Lung microvascular endothelial cell (primary cell): ENCODE measurements at places on chromosomes 4 and X.

GRCh38 chrX:7444967-7445366, 297.0 kb upstream of the PUDP start:
- no peak for DNase-seq

DNA sequence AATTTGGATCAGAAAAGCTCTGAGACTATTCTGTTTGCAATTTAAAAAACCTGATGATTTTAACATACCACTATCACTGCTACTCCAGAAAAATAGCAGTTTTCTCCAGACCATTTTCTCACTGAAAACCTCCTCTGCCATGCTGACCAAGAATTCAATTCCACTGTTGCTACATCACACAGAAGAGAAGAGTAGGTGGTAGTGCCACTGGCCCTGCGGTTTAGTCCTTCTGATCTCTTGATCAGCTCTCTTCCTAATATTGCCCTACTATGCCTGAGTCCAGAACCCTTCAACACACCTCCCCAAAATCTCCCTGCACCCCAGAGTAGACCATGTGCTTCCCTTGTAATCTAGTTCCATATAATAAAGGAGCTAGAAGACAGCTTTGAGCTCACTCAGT, 55.8 kb upstream of the HS3ST1 start:
- DNase-seq: no peak

DNA sequence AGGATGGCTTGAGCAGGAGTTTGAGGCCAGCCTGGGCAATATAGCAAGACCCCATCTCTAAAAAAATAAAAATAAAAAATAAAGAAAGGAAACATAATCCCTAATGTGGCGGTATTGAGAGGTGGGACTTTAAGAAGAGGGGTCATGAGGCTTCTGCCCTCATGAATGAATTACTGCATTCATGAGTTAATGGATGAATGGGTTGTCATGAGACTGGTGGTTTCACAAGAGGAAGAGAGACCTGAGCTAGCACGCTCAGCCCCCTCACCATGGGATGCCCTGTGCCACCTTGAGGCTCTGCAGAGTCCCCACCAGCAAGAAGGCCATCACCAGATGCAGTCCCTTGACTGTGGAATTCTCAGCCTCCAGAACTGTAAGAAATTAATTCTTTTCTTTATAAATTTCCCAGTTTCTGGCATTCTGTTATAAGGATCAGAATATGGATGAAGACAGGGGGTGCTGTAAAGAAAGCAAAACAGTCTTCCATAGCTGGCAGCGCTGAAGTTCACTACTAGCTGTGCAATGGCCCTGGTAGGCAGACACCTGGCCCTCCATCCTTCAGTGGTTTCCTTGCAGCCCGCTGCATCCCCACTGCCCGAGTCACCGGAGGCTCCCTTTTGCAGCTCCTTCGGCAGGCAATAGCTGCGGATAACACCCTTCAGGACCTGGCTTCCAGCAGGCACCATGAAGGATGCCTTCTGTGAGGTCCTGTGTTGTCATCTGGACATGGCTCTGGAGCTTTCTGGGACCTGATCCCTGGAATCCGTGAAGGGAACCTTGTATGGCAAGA, 44.8 kb upstream of the NSG1 start:
- no peak for DNase-seq

DNA sequence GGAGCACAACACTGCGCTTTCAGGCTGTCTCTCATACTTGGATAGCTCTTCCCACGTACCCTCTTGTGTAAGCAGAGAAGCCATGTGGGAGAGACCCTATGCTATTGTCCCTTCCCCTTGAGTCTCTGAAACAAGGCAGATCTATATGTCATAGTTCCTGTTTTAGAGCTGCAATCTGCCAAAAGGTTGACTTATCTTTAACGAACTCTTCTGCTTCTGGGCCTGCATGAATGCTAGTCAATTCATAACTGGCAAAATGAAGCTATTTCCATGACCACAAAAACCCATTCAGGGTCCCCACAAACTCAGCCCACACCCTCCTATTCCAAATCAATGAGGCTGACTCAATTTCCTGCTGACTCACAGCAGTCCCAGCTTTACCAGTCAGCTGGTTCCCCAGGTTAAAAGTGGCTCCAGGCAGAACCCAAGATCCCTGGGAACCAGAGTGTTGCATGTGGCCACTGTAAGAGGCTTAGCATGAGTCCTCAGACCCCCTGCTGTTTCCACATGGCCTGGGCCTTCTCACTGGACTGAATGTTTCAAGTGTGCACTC, 25.3 kb upstream of the SOD3 start:
- DNase-seq: peak; percentile 9

DNA sequence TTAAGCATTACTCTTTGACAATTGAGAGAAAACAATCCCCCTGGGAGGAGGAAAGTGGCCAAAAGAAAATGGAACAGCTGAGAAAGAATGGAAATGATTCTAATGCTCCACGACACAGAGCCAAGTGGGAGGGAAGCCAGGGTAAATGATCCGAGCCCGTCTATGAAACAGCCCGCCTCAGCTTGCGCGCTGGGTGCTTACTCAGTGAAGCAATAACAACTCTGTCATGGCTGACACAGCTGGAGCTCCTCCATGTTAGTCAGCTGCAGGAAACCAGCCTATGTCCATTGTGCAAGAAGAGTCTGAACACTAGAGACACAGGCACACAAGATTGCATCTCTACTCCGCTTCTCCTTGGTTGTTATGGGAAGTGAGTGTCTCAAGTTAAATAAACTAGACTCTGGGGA, 19.3 kb downstream of the NOA1 start:
- DNase-seq: peak; percentile 95

GRCh38 chrX:84453351-84454246, 48.7 kb downstream of the HDX start:
- DNase-seq: no peak

- DNase-seq: no peak
These were observed 197.4 kb upstream of the HS3ST1 start for GRCh38 chr4:11626066-11626465.

- DNase-seq: peak; percentile 59
These were observed 24.6 kb upstream of the GPR50 start for GRCh38 chrX:151151665-151152267.
